ENCODE measurements at places on chromosomes 12 and 14.

- DNase-seq, result no peak
These were observed 430.8 kb downstream of the FLRT2 start for GRCh38 chr14:85960756-85961155.

- no peak for DNase-seq
These were observed 18.4 kb upstream of the FOS start for GRCh38 chr14:75260025-75260763.

GRCh38 chr14:61174987-61175386, 106.2 kb downstream of the TMEM30B start:
- no peak for DNase-seq

DNA sequence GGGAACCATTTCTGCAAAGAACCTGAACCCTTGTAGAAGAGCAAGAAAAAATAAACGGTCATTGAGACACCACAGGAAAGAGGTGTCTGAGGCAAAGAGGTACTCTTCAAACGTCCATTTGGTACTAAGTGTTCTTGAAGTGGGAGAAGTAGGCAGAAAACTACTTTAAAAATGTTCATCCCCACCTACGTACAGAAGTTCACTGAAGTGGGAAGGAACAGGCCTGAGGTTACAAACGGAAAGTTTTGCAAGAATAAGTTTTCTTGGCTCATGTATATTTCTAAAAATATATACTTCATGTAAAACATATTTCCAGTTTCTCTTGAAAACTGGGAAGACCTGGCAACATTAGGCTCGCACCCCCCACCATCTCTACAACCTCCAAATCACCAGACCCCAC, 61.2 kb downstream of the STXBP6 start:
- no peak for DNase-seq

GRCh38 chr14:58836303-58836974, 198.7 kb downstream of the DACT1 start:
- no peak for DNase-seq

- DNase-seq, result no peak
These were observed 106.3 kb downstream of the RIN3 start for GRCh38 chr14:92619671-92620456.

DNA sequence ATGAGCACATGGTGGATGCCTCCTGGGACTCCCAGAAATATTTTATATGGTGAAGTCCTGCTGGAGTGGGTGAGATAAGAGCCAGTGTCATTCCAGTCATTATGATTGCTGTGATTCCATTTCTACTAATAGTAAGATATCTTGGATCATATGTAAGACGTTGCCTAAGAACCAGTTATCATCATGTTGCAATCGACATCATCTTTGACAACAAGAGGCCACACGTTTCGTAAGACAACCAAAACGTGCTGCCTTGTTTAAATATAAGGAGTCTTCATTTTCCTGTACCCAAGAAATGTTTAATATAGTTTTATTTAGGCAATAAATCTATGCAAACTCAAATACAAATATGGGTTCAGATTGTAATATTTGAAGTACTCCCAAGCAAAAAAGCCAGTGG, 58.4 kb downstream of the SPTSSA start:
- no peak for DNase-seq

- DNase-seq, result no peak
These were observed 80.3 kb upstream of the SRRM4 start for GRCh38 chr12:118900993-118901392.

DNA sequence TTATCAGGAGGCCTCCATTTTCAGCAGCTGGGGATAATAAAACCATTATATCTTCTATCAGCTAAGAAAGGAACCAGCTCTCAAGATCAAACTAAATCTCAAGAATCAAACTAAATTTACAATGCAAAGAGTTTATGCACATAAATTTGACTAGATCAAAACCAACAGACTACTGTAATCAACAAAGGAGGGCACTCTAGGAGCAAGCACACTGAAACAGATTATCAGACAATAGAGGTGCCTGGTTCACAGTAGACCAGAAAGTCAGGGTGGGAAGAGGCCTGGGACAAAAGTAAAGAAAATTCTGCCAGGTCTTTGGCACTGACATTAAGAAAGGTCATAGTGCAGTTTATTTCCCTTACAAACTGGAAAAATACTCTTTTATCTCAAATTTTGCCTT, 61.0 kb downstream of the HECTD4 start:
- no peak for DNase-seq

- no peak for DNase-seq
These were observed 5.5 kb downstream of the CCDC92 start for GRCh38 chr12:123967121-123967586.

DNA sequence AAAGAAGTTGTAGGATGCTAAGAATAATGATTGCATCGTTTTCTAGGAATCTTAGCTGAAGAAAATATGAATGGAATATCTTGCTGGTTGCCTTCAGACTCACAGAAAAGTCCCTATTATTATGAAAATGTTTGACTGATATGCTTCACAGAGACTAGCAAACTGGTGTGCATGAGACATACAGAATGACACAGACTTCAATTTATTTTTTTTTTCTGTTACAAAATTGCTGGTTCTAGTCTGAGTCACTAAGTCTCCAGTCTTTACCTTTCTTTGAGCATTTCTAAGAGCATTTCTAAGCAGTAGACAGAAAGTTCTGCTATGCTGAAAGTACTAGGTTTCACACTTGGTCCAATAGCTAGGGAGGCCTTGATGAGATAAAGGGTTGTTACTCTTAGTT, 377.6 kb upstream of the ATP2B1 start:
- DNase-seq, result peak; percentile 7

DNA sequence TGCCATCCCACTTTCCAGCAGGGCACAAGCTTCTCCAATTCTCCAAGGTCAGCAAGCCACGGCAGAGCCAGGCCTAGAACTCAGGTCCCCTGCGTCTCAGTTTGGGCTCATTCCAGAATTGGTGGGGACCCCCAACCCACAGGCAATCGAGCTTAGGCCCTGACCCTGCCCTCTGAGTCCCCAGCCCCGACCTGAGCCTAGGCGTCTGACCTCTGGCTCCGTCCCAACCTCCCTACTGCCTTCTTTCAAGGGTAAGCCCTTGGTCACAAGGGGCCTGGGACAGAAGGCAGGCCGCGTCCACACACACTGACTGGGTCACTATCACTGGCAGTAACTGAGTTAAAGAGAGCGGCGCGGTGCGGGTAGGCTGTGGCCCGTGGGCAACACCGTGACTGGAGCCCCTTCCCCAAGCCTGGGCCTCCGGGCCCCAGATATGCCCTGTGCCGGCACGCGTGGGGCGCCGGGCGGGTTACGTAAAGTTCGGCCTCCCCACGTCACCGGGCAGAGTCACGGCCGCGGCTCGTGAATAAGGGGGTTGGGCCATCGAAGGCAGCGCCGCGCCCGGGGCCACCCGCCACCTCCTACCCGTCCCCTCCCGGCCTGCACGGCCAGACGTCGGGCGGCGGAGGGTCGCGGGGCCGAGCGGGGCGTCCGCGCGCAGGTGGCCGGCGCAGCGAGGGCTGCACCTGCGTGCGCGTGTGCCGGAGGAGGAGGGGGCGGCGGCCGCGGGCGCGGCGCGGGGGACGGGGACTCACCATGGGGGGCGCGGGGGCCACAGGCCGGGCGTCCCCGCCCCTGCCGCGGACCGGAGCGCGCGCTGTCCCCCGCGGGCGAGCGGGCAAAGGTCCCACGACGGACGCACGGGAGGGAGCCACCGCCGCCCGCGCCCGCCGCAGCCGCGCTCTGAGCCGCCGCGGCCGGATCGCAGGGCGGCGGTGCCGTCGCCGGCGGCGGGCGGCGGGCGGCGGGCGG, 516 bp downstream of the ANKRD9 start:
- DNase-seq, result peak; percentile 84

GRCh38 chr14:91394105-91395081, 23.2 kb downstream of the CCDC88C start:
- DNase-seq, result no peak

DNA sequence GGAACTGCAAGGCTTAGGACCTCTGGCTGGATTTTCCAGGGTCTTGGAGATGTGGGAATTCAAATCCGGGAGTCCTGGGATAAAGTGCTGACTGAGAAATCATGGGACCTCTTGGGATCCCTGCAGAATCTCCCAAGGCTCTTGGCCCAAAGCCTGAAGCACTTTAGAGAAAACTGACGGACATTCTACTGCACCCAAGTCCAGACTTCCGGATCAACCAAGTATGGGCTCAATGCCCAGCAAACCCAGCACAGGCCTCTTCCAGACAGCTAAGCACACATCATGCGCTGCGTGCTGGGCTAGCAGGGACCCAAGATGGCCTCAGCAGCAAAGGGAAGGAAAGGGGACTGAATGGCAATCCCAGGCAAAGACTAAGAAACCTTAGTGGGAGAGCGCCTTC, 85.0 kb downstream of the ACTN1 start:
- DNase-seq, result peak; percentile 48

DNA sequence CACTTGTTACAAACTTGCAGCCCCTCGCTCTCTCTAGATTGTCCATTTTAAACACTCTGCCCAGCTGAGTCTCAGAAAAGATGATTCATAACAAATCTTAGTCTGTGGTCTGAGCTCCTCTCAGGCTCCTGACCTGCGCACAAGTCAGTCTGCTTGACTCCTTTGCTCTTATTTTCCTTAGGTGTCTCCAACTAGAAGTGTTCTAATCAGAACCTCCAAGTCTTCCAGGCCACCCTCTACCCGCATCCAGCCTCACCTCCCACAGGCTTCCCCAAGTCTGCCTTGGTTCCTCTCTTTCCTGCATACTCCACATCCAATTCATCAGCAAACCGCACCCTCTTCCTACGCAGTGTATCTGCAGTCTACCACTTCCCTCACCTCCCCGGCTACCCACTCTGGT, 42.4 kb upstream of the BDKRB2 start:
- DNase-seq, result no peak

DNA sequence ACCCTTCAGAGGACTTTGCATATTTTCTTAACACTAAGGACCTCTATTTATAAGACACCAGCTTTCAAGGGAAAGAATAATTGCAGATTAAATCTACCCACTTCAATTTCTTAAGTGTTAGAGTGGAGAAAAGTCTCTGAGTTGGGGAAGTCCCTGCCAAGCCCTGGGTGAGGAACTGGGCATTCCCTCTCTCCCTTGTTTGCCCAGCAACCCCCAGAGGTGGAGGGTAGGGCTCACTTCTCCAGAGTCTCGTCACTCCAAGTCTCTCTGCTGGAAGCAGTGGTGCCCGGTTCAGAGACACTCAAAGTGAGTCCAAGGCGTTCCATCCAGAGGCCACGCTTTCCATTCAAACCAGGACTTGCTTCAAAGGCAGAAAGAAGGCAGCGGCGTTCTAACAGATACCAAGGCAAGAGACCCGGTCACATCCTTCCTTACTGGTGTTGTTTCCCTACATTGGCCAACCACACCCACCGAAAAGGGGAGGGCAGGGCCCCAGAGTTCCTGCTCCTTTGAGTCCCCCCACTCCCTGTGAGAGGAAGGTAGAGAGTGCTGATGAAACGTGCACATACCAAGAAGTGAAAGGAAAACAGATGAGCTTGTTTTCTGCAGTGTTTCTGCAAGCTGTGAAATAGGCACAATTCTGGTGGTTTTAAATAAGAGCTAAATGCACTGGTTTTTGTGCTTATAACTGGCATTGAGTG, 6.1 kb upstream of the BDKRB2 start:
- DNase-seq, result no peak

DNA sequence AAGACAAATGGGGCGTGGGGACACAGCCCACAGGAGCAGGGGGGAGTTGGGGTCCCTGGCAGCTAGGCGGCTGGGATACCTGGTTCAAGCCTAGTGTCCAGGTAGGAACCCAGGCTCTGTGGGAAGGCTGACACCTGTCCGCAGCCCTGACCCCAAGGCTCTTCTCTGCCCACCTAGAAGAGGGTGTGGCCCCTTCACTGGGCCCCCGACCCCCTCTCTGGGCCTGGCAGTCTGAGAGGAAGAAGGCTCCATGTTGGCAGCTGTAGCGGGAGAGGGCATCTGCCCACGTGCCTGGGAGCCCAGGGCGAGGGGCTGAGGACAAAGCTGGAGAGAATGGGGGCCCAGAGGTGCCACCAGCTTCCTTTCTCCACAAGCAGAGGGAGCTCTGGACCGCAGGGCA, 10.5 kb downstream of the CHGA start:
- DNase-seq, result no peak

- DNase-seq, result peak; percentile 23
These were observed 12.4 kb upstream of the NRXN3 start for GRCh38 chr14:78157494-78158437.

DNA sequence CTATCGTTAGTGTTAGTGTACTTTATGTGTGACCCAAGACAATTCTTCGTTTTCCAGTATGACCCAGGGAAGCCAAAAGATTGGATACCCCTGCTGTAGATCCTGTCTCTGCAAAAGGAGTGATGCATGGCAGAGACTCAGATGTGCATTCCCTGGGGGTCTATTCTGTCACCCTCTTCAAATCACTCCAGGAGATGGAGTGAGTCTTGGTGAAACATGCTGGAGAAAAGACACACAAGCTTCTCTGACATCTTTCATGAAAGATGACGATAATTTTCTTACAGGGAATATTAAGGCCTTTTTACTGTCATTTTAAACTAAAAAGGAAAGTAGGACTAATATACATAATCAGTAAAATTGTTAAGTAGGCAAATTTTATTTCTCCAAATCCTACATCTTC, 437.9 kb upstream of the SOX5 start:
- no peak for DNase-seq

DNA sequence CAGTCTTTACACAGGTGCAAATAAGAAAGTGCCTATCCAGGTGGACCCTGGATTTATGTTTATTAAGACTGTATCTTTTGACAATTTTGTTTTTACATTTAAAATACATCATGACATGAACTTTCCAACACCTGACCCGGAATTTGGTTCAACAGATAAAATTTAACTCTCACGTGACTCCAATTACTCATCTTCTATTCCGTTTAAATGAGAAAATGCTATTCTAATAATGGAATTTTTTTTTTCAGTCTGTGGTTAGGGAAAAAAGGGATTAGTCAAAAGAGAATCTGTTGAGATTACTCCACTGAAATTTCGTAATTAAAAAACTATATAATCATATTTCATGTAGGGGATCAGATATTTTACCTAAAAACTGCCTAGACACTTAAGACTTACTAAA, 11.1 kb downstream of the VPS37B start:
- DNase-seq, result no peak

DNA sequence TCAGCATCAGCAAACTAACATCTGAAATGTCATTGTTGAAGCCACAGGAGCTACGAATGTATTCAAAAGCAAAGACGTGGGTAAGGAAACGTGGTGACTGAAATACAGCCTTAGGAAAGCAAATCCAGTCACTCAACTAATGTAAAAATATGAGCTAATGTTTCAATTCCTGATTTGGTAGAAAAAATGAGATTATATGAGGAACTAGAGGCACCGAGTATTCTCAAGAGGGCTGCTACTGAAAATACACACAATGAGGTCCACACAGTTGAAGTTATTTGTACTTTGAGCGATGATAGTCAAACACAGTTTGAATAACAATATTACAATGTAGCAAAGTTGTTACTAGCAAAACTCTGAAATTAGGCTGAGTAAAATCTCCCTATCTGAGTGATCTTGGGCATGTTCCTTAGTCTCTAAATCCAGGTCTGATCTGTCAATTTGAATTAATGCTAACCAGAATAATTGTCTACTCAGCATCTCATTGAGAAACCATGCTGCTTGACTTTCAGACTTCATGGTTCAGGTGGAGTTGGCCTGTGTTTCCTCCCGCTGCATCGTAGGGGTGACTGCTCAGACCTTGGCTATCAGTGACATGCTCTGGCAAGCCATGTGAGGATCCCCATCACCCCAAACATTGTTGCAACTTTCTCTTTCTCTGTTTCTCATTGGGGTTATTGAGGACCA, 467.1 kb upstream of the SOX5 start:
- no peak for DNase-seq

- no peak for DNase-seq
These were observed 349.1 kb downstream of the DPF3 start for GRCh38 chr14:72544615-72545387.
